CD4-positive, alpha-beta T cell treated with Interleukin-17A for 1 hour (primary cell): ENCODE measurements at places on chromosomes 11 and 22.

- DNase-seq = no peak
These were observed 42.0 kb downstream of the ALG9 start for GRCh38 chr11:111829185-111829968.

DNA sequence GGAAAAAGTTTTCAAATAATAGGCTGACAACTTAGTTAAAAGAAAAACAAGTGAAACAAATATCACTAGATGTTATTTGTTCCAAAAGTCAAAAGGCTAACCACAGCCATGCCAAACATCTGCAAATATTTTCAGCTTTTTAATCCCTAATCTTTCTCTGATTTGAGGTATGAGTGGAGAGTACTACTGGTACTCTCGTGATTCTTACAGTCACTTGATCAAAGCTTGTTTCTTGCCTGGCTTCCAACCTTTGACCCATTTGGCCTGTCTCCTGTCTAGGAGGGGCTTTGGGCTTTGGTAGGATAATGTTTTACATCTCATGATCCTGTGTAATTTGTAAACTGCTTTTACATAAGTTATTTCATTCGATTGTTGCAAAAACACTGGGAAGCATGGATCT lies 301.8 kb upstream of the SORL1-AS1 start:
- no peak for DNase-seq

DNA sequence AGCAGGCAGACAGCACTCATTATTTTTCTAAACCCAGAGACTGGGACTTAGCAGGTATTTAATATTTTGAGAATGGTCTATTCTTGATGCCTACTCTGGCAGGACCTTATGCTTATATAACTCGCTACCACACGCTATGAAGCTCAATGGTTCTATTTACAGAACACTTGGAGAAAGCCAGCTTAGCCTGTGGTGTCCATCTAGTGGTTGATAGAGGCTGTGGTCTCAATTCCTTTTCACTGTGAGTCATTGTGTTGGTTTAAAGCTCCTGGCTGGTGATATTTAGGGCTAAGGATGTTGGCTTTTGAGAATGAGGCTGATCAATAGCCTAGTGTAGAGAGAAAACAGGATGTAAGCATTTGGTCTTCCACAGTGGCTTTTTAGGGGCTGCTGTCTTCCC lies 206.4 kb downstream of the DBX1 start:
- no peak for DNase-seq

GRCh38 chr22:44723801-44724200 lies 21.8 kb downstream of the PRR5 start:
- peak; percentile 27 for DNase-seq

DNA sequence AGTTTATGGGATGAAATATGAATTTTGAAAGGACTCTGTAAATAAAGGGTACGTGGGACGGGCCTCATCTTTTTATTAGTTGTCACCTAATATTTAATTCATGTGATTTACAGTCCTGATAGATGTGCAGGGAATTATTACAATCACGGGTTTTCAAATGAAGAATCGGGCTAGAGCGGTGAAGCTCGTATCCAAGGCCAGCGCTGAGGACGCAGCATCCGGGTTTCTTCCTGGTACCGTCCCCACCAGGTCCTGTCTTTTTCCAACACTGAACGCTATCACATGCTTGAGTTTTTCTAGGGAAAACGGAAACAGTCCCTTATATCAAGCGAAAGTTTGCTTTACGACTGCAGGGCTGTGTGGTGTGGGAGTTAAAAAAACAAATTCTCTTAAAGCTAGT lies 787 bp downstream of the SMDT1 start:
- DNase-seq = peak; percentile 44

GRCh38 chr11:6268820-6269219 lies 9.2 kb downstream of the CCKBR start:
- no peak for DNase-seq
